ENCODE measurements at places on chromosomes 6 and 20.

- DNase-seq, result no peak
These were observed 52.9 kb downstream of the UBR2 start for GRCh38 chr6:42616716-42617115.

- DNase-seq, result no peak
These were observed 40.1 kb downstream of the SLC24A3 start for GRCh38 chr20:19252451-19253120.

- no peak for DNase-seq
These were observed 20.0 kb upstream of the TMEM14A start for GRCh38 chr6:52650941-52651340.

DNA sequence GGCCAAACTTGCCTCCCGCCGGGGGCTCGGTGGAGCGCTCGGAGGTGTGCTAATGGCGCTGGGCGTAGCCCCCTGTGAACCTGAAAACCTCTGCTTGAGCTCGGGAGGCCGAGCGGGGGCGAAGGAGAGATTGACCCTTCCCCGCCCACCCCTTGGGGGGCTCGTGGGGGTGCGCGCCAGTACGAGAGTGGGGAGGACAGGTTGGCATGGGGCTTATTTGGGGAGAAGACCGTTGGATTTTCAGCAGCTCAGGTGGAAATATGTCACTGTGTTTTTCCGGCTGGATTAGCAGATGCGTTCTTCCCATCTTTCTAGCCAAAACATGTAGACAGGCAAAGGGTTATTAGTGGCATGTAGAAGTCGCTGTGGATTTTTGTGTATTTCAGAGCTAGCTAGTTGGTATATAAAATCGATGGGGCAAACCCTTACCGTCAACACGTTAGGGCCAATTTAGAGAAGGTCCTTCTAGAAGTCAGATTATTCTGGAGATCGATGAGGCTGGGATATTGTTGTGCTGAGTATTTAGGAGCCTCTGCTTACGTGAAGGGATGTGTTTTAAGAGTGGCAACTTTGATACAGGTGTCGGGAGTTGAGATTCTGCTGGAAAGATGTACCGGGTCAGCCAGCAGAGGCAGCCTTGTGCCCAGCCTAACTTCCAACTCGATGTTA is 525 bp downstream of the NCOA7 start:
- DNase-seq, result no peak

DNA sequence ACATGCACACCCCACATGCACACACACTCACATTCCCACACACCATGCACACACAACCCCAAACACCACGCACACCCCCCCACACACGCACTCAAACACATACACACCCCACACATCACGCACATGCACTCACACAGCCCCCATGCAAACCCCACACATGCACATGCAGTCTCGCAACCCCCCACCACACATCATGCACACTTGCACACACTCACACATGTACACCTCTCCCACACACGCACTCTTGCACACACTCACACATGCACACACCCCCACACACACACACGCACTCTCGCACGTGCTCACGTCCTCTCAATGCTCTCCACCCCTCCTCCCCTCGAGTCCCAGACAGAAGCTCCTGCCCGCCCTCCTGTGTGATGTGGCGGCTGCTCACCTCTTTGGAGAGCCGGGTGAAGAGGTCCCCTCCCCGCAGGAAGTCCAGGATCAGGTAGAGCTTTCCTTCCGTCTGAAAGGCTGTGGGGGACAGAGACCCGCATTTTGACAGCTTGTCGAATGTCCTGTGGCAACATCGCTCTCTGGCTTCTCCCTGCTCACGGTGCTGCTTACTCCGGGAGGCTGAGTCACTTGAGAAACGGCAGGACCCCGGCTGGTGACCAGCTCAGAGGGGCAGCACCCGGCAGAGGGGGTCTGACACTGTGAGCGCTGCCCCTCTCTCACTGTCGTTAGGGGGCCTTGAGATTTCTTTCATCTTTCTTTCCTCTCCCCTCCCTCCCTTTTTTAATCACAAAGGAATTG is 78.5 kb downstream of the RAMACL start:
- no peak for DNase-seq

- no peak for DNase-seq
These were observed 670.7 kb downstream of the UTRN start for GRCh38 chr6:144955859-144956258.

- DNase-seq, result no peak
These were observed 48.1 kb downstream of the TM9SF4 start for GRCh38 chr20:32157611-32158010.

GRCh38 chr6:82507112-82507511 is 143.5 kb downstream of the TPBG start:
- no peak for DNase-seq

DNA sequence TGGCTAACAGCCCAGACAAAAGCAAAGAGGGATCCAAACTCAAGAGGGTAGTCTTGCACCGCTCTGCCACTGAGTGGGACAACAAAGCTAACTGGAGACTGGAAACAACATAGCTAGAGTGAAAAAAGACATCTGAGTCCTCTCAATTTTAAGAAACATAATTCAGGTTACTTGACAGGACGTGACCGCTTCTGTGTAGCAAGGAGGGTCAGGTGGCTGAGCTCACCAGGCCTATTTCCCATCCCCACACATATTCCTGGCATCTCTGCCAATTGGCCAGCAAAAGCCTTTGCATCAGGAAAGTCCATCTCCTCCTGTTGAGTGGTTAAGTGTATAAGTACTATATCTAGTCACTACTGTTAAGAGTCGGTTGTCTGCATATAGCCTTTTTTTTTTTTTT is 25.3 kb upstream of the TBC1D20 start:
- no peak for DNase-seq

- no peak for DNase-seq
These were observed 579.9 kb downstream of the MMUT start for GRCh38 chr6:48883116-48883515.

DNA sequence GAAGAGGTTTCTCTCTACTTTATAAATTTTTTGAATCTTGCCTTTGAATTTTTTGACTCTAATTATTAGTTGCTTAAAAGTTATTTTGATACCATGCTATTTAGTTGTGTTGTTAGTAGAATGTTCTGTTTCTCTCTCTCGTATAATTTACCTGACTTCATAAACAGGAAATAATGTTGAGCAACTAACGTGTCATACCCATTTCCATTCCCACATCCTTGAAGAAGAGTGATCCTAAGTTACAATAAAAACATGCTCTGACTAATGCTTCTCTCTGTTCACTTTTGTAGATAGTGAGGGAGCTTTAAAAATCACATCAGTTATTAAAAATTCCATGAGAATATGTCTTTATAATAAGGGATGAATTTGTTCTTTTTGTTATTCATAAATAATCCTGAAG is 69.7 kb downstream of the SAMD5 start:
- DNase-seq, result no peak

DNA sequence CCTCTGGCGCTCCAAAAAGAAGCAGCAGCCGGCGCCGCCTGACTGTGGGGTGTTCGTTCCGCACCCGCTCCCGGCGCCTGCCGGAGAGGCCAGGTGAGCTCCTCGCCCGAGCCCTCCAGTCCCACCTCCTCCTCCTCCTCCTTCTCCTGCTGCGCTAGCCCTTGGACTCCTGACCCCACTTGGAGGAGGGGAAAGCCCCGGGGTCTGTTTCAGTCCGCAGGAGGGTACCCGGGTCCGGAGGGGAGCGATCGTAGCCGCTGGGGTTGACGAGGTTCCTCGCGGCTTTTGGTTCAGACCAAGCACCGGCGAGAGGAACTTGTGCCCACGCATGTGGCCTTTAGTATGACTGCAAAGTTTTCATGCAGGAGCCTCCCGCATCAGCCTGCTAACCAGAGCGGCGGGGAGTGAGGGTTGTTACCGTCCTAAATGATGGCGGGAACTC is 493 bp downstream of the CRYBG1 start:
- no peak for DNase-seq

DNA sequence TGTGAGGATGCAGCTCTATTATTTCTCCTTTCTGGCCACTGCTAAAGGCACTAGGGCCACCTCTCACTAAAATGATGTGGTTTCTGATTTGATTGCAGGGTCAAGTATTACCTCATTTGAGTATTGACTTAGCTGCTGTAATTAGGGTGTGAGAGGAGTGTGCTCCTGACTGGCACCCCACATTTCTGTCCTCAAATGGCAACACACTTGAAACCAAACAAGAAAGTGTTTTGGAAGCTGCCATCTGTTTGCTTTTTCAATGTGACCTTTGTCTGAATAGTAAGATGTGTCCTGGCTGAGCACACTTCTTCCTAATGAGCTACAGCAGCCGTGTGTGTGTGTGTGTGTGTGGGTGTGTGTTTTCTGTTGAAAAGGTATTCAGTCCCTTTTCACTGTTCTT is 62.8 kb upstream of the SCP2D1 start:
- DNase-seq, result no peak

DNA sequence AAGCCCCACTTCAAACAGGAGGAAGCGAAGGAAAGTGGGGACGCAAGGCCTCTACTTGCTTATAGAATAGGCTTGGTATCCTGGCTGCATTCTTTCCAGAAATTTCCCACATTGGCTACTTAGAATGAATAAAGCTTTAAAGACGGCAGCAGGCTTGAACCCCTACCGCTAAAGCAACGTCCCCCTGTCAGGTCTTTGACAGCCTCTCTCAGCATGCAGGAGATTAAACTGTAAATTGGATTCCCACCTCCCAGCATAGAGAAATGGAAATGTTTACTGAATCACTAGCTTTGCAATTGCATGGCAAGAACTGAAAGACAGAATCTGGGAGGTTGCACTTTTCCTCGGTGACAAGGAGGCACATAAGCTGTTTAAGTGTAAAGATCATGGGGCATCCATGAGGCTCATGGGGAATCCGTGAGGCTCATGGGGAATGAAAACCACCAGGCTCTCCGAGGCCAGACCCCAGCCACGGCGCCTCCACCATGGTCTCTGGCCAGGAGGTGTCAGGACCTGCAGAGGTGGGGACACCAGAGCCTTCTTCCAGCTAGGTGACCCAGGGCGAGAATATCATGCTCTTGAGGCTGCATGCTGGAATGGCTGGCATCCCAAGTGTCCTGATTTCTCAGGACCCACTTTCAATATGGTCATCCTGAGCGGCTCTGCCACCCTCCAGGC is 10.3 kb downstream of the LEMD2 start:
- DNase-seq, result no peak

DNA sequence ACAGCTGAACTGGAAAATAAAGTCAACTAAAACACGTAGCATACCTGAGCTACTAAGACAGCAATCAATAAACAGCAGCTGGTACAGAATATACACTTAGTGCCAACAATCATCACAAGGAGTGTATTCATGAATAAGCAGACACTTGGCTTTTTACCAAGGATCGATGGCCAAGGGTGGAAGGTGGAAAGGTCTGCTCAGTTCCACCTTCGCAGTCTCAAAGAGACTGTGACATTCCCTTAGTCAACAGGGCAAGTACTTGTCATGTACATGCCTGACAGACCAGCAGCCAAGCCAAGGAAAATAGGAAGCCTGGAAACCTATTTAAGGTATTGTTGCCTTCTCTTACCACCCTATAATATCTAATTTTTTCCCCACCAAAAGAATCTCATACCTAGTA is 21.4 kb downstream of the HBS1L start:
- DNase-seq, result no peak

- no peak for DNase-seq
These were observed 138.7 kb downstream of the FOXO3 start for GRCh38 chr6:108699290-108700041.

DNA sequence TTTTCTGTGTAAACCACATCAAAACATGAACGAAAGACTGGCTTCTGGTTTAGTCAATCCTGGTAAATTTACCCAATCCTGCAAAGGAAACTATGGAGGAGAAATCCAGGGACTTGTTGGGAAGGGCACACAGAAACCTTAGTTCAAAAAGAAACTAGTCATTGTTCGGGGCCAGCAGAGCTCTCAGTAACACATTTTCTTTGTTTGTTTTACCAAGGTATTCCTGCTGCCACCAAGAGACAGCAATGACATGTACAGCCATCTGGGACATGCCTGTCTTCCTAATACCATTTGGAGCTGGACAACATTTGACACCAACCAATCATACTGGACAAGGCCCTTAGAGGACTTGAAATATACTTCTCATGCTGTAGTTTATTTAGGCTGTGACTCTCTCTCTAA is 8.3 kb downstream of the OARD1 start:
- DNase-seq, result no peak
